ENCODE measurements at places on chromosomes 6 and 20.
A peak's percentile ranks its signal among the peaks of the same experiment; 100 is the strongest.

DNA sequence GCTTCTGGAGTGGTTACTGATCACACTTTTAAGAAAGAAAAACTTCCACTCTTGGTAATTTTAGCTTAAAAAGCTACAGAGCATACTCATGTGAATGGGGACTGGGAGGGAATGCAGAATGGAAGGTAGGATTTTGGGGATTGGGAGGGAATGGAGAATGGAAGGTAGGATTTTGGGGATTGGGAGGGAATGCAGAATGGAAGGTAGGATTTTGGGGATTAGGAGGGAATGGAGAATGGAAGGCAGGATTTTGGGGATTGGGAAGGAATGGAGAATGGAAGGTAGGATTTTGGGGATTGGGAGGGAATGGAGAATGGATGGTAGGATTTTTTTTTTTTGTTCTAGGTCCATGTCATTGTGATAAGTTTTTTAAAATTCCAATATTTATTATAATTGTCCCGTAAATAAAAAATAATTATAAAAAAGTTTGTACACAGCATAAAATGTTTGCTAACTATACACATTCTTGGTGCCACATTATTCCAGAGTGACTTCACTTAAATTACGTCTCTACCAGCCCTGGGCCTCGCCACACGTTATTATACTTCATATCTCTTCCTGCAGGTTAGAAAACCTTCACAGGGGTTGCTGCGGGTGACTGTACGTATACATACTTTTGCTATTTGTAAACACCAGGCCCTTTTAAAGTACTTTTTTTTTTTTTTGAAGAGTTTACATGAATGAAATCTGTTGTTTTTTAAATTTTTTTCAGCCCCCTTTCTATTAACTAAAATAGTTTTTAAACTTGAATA, 127.3 kb downstream of the TIAM2 start:
- no peak for DNase-seq

GRCh38 chr6:1118287-1118647, 193.6 kb upstream of the FOXQ1 start:
- DNase-seq, result no peak

DNA sequence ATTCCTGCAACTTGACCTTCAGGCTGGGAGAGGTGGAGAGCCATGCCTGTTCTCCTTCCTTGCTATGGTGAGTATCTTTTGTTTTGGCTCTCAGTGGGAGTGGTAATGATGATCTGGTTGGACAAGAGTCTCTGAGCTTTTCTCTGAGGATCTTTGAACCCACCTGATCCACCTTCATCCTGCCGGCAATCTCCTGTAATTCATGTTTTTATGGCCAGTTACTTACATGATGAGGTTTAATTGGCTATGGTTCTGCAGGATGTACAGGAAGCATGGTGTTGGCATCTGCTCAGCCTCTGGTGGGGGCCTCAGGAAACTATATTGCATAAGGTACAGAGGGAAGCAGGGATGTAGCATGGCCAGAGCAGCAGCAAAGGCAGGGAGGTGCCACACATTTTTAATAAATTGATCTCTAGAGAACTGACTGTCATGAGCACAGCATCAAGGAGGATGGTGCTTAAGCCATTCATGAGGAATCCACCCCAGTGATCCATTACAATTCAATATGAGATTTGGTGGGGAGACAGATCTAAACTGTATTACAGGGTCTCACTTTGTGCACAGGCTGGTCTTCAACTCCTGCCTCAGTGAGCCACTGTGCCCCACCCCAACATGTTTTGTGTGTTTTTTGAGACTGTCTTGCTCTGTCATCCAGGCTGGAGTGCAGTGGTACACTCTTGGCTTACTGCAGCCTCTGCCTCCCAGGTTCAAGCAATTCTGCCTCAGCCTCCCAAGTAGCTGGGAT, 10.0 kb downstream of the HSPA1B start:
- DNase-seq, result no peak

GRCh38 chr6:98566126-98566525, 268.2 kb upstream of the POU3F2 start:
- peak; percentile 68 for DNase-seq

GRCh38 chr6:101392586-101393230, 800 bp upstream of the GRIK2 start:
- DNase-seq, result no peak
